A172 (cell line): ENCODE measurements at places on chromosomes 2 and 18. TPM values are rescaled to one million over a fixed set of nuclear protein-coding genes. Genes with fewer than 3 reads are reported as not detected.

GRCh38 chr2:241666627-241667400 lies 19.8 kb downstream of the DTYMK start:
- DNase-seq = no peak

DNA sequence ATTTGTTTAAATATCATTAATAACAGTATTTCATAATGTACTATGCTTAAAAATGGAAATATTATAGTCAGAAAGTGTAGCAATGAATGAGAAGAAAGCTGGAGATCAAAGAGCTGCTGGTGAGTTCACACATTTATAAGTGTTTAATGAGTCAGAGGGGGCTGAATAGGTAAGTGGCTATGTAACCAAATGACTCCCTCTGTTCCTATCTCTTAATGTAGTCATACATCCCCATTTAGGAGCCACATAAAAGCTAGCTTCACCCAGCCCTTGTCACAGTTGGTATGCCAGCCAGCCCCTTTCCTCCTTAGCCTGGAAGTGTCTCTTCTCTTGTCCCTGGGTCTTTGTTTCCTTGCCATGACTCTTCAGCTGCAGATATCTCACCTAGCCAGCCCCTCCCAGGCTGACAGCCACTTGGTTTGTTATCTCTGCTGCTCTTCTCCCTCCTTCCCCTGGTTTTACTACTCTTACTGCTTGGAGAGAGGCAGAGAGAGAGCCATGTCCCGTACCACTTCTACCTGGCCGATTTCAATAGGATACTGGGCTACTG lies 438.6 kb upstream of the HNMT start:
- no peak for DNase-seq

DNA sequence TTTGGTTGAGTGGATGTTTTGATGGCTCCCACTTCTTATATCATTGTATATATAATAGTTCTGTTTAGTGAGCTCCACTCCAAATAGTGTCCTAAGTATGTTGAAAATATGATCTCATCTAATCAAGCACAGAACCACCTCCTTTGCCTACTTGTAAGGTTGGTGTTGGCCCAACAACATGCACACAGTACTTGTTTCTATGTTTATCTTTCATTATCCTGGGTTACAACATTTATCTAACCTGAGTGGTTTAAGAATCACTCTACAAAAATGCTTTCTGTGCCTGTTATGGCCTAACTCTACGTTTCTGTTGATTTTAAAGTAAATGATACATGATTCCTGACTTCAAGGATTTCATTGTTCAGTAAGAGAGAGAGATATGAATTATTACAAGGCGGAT lies 281.9 kb downstream of the FIGN start:
- DNase-seq = no peak

GRCh38 chr2:159616286-159616701 lies at the start of gene BAZ2B:
BAZ2B (minus strand) TSS chr2:159616548; CDS start chr2:159478719, 137,829 bp downstream.
- peak; percentile 83 for DNase-seq

DNA sequence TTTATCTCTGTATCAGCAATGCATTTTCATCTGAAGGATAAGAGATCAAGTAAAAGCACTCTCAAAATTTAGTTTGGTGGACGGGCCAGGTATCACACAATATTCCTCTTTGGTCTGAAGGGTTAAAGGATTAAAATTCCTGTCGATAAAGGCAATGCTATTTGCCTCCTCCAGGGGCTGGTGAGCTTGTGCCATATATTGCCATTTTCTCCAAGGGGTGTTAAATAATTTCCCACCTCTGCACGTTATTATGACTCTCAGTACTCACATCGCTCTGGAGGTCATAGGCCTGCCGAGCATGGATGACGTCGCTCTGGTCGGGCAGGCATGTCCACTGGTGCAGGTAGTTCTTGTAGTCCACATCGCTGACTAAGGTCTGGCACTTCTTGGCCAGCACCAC lies 94.2 kb downstream of the NEB start:
- DNase-seq = no peak

- no peak for DNase-seq
These were observed 152.6 kb downstream of the GALNT14 start for GRCh38 chr2:30985493-30986230.

- no peak for DNase-seq
These were observed 621.3 kb upstream of the LRATD1 start for GRCh38 chr2:14011190-14011589.

DNA sequence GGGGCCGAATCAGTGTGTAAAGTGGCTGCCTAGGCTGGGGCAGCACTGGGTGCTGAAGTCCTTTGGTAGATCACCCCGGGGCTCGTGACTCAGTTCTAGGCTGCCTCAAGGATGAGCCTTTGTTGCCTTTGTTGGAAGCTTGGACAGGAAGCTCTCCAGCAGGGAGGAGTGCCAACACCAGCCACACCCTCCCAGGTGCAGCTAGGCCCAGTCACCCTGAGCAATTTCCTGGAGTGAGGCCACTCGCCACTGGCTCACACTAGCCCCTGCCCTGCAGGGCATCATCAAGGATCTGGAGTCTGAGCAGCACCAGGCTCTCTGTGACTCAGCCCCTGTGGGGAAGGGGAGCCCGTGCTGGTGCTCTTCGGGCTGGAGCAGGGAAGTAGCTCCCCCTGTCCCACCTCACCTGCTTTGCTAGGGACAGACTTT lies 6.7 kb upstream of the SDC1 start:
- peak; percentile 99 for DNase-seq

DNA sequence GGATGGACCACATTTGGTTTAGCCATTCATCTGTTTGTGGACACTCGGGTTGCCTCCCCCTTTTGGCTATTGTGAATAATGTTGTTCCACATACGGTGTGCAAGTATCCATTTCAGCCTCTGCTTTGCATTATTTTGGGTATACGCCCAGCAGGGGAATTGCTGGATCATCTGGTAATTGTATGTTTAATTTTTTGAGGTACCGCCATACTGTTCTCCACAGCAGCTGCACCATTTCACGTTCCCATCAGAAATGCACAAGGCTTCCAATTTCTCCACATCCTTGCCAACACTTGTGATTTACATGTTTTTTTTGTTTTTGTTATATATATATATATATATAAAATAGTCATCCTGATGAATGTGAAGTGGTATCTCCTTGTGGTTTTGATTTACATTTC lies 54.6 kb upstream of the TWIST2 start:
- DNase-seq = no peak

DNA sequence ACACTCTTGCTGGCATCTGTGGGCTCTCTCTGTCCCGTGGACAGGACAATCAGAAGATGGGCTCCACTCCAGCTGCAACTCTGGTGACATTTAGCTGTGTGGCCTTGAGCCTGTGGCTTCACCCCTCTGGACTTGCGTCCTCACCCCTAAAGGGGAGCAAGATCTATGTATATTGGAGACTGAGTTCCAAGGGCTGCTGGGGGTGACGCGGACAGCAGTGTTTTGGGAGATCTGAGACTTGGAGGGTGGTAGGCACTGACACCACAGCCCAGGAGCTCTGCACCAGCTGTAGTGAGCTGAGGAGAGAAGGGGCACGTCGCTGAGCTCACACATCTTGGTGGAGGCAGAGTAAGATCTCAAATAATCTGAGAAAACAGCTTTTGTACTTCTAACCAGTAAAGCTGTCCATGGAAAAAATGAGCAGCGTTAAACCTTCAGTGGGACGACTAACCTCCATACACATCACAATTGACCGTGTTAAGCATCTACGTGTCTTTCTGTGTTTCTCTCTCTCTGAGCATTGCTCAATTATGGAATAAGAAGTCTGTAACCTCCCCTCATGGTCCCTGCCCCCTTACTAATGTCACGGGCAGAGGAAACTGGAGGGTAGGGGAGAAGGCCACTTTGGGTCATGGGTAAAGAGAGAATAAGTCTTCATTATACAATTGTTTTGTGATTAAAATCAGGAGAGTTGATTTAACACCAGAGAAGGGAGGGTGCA lies 85.8 kb downstream of the SH3RF3 start:
- no peak for DNase-seq

DNA sequence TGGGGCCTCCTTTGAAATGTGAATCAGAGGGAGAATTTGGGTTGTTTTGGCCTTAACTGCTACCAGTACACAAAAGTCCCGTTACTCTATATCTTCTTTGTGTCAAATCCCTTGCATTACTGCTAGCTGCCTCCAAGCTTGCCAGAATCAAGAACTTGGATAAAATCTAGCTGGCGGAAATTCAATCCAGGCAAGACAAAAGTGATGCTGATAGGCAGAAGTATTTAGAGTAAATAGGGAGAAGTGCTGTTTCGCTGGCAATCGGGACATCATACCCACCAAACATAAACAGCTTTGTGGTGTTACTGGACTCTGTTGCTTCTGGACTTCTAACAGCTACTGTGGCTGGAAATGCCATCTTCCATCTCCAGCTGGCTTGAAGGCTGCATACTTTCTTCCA lies 2.5 kb downstream of the IFIH1 start:
- no peak for DNase-seq

- DNase-seq = no peak
These were observed 64.0 kb downstream of the ODC1 start for GRCh38 chr2:10383960-10384734.

DNA sequence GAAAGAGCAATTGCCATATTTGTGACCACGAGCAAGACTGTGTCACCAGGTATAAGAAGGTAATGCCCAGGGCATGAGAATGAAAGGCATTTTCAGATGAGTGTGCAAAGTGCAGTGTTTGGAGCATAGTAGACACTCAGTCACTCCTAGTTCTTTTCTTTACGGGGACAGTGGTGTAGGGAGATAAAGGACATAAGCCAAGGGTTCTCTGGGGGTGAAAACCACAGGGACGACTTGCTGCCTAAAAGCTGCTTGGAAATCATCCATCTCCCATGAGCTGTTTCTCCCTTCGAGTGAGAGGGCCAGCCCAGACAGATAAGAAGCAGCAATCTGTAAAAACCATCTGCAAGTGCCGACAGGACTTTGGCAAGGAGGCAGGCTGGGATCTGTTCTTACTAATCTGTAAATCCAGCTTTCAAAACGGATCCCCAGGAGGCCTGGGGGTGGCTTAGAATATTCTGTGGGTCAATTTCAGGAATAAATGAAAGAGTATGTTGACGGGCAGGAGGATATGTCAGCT lies 221.6 kb downstream of the LPIN1 start:
- peak; percentile 48 for DNase-seq

- no peak for DNase-seq
These were observed 100.7 kb downstream of the MYT1L start for GRCh38 chr2:2230433-2230817.

DNA sequence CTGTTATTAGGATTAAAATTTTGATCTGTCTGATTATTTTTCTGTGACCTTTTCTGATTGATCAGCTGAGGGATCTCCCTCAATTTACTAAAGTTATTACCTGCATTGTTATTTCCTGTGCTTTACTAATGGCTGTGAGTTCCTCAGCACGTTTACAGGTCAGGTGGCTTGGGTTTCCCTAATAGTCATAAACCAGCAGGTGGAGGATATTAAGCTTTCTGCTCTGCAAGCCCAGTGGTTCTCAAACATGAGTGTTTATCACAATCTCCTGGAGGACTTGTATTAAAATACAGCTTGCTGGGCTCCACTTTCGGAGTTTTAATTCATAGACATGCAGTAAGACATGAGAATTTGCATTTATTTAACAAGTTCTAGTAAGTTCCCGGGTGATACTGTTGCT lies 22.4 kb upstream of the UGP2 start:
- no peak for DNase-seq

DNA sequence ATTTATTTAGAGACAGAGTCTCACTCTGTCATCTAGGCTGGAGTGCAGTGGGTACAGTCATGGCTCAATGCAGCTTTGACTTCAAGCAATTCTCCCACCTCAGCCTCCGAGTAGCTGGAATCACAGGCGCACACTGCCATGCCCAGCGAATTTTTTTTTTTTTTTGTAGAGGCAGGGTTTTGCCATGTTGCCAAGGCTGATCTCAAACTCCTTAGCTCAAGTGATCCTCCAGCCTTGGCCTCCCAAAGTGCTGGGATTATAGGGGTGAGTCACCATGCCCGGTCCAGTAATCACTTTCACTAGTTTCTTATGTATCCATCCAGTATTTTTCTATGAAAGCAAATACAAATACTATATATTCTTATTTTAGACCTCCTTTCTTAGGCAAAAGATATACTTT lies 24.0 kb downstream of the PRKAG3 start:
- DNase-seq = peak; percentile 21

DNA sequence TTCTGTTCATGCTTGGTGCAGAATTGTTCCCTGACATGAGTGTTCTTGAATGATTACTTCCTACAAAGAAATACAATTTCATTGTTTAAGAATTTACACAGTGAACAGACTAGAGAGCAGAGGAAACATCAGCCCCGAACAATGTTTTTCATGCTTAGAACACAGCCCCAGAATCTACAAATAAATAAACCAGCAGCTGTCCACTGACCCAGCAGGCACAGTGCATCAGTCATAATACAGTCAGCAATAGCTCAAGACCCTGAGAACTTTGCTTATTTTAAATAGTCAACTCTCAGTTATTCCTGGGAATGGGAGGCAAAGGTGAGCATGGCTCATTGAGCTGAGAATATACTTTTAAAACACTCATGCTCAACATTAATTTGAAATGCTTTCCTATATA lies 38.4 kb downstream of the XIRP2 start:
- DNase-seq = no peak

- DNase-seq = no peak
These were observed 659 bp upstream of the COX5B start for GRCh38 chr2:97645112-97645694.

- peak; percentile 42 for DNase-seq
These were observed 39.4 kb upstream of the SMAD2 start for GRCh38 chr18:47969816-47970215.

DNA sequence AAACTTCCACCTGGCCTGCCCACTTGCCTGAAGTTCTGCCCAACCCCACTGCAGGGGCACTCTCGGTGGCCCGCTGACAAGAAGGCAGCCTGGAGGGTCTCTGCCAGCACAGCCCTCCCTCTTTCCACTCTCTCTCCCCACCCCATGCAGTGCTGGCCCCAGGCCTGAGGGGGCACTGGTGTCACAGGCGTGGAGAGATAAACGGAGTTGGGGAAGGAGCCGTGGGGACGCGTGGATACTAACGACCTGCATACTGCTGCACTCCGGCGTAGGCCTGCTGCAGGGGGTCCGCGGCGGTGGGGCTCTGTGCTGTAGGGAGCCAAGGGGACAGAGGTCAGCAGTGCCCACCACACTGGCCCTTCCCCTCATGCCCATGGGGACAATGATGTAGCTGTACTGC lies 299.3 kb downstream of the CELF4 start:
- no peak for DNase-seq

- peak; percentile 68 for DNase-seq
These were observed 11.7 kb downstream of the VIT start for GRCh38 chr2:36708041-36708741.

DNA sequence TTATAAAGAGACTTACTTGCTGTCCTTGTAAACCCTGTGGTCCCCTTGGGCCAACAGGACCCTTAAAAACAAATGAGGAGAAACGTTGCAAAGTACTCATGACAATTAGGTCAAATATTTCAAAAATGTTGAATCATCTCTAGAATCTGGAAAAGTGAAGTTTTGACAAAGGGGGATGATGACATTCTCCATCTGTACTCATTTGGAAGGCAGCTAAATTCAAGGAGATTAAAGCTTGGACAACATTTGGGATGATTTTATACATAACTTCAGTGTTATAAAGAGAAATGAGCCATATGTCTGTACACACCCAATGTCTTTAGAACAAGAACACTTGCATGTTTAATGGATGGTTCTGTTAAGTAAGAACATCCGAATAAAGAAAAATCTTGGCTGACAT lies 92.9 kb downstream of the COL5A2 start:
- DNase-seq = peak; percentile 61

The MOCOS gene
- total RNA-seq = 3.3 and 3.9 TPM in 2 replicates

The CHRNG gene
- total RNA-seq = not detected in 2 replicates

The DPP4 gene
- 0.03 and 1.2 TPM in 2 replicates for total RNA-seq

The IL1RN gene
- total RNA-seq = 0.41 TPM in 1 of 2 replicates, not detected in the other

The PARD3B gene
- total RNA-seq = 3.7 and 5.4 TPM in 2 replicates

The C18orf32 gene
- total RNA-seq = 37.5 and 54.1 TPM in 2 replicates

The ST8SIA5 gene
- total RNA-seq = not detected in 2 replicates

The HAAO gene
- not detected in 2 replicates for total RNA-seq

The MYO3B gene
- 0.03 TPM in 1 of 2 replicates, not detected in the other for total RNA-seq

The KLHL29 gene
- total RNA-seq = 0.76 and 0.86 TPM in 2 replicates
